ENCODE measurements at places on chromosomes 3 and 15. TPM values are rescaled to one million over a fixed set of nuclear protein-coding genes. Genes with fewer than 3 reads are reported as not detected.

Gene C3orf52
- total RNA-seq: 64.5 TPM

GRCh38 chr3:140186421-140186920, 251.5 kb downstream of the CLSTN2 start:
- H3K27me3 ChIP-seq: no peaks in the 10 kb centered on the region
- no peaks in the 10 kb centered on the region for H3K36me3 ChIP-seq
- no peak overlapping the region for H3K27ac ChIP-seq
- H3K4me1 ChIP-seq: no peaks in the 10 kb centered on the region
- no peak overlapping the region for H3K4me3 ChIP-seq
- DNase-seq: no peak

Gene TNIK
- 22.4 TPM for total RNA-seq

GRCh38 chr15:80891006-80891405, 98.6 kb downstream of the MESD start:
- H3K27ac ChIP-seq: no peak overlapping the region
- H3K27me3 ChIP-seq: no peaks in the 10 kb centered on the region
- no peak for DNase-seq
- no peak overlapping the region for H3K4me3 ChIP-seq
- H3K4me1 ChIP-seq: no peaks in the 10 kb centered on the region

Gene LRRIQ4
- total RNA-seq: not detected

DNA sequence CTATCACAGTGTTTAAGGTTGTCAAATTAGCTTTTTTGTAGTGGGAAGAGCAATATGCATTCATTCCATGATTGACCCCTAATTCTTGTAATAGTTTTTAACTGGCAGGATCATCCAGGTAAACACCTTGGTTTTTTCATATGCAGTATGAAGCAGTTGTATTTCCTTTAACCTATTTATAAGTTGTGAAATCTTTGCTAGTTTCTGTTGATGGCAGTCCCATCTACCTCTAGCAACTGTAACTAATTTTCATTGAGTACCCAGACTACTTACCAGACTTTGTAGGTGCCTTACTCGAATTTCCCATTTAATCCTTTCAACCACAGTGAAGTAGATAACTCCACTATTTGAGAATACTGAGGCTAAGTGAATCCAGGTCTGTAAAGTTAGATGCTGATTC, 6.1 kb downstream of the FXR1 start:
- H3K4me1 ChIP-seq: peaks cover 17% of the 10 kb centered on the region
- no peak overlapping the region for H3K4me3 ChIP-seq
- H3K36me3 ChIP-seq: no peaks in the 10 kb centered on the region
- H3K27me3 ChIP-seq: no peaks in the 10 kb centered on the region

Gene CCK
- not detected for total RNA-seq

GRCh38 chr3:155737844-155738460, 6.9 kb downstream of the PLCH1 start:
- H3K36me3 ChIP-seq: no peaks in the 10 kb centered on the region
- peak overlapping the region; percentile 30 for H3K4me3 ChIP-seq

Gene GPR15
- not detected for total RNA-seq

Gene PIF1
- total RNA-seq: 45.8 TPM

Gene NEO1
- 9.7 TPM for total RNA-seq

- H3K27ac ChIP-seq: no peak overlapping the region
- no peaks in the 10 kb centered on the region for H3K36me3 ChIP-seq
- H3K27me3 ChIP-seq: no peaks in the 10 kb centered on the region
- DNase-seq: no peak
Observed at GRCh38 chr3:5012367-5012766, 33.1 kb downstream of the BHLHE40 start.

DNA sequence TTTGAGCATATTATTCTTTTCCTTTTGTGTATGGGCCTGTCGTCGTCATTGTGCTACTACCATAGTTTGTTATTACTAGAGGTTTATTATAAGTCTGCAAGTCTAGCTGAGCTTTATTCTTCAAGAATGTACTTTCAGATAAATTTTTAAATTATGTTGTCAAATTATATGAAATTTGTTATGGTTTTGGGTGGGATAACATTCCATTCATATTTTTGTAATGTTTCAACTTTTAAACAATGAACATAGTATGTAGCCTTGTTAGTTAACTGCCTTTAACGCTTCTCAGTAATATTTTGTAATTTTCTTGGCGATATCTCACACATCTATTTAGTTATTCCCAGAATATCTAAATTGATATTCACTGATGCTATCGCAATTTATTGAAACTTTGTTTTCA, 41.6 kb upstream of the GOLGA8B start:
- no peak overlapping the region for H3K27ac ChIP-seq
- no peaks in the 10 kb centered on the region for H3K4me1 ChIP-seq
- H3K4me3 ChIP-seq: no peak overlapping the region
- DNase-seq: no peak
- H3K27me3 ChIP-seq: no peaks in the 10 kb centered on the region

DNA sequence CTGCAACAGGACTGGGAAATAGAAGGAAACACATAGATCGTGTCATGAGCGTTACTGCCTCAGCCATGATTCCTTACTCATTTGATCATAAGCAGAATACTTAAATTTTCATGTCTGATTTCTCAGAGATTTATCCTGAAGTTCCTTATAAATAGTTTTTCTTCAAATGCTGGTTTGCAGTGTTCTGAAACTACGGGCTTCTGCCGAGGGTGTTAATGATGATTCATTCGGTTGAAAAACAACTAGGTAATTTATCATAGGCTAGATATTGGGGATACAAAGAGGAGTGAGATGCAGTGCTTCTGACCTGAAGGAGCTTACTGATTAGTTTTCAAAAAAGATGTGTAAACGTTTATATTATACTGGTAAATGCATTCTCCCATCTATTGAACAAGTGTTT, 428.9 kb downstream of the NLGN1 start:
- no peaks in the 10 kb centered on the region for H3K4me1 ChIP-seq
- no peak overlapping the region for H3K4me3 ChIP-seq
- no peaks in the 10 kb centered on the region for H3K36me3 ChIP-seq
- no peak for DNase-seq
- no peaks in the 10 kb centered on the region for H3K27me3 ChIP-seq

DNA sequence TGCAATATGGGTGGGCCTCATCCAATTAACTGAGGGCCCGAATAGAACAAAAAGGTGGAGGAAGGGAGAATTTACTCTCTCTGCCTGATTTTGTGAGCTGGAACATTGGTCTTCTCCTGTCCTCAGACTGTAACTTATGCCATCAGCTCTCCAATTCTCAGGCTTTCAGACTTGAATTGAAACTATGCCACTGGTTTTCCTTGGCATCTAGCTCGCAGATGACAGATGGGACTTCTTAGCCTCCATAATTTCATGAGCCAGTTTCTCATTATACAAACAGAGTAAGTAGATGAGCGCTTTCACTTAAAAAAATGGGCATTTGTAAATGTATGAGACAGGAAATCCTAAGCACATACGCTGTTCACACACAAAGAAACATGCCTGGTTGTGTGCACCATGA, 8.7 kb upstream of the PTX3 start:
- H3K27me3 ChIP-seq: no peaks in the 10 kb centered on the region
- no peaks in the 10 kb centered on the region for H3K36me3 ChIP-seq
- no peak overlapping the region for H3K4me3 ChIP-seq
- H3K27ac ChIP-seq: no peak overlapping the region

DNA sequence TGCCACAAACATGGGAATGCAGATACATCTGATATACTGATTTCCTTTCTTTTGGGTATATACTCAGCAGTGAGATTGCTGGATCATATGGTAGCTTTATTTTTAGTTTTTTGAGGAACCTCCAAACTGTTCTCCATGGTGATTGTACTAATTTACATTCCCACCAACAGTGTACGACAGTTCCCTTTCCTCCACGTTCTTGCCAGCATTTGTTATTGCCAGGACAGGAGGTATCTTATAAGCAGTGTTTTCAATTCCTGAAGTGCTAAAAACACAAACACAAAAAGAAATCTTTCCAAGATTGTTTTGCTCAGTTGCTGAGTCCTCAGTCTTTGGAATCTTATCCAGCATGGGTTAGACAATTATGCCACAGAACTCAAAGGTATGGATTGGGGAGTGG, 13.5 kb downstream of the GTF2E1 start:
- H3K4me1 ChIP-seq: no peaks in the 10 kb centered on the region
- H3K27me3 ChIP-seq: no peaks in the 10 kb centered on the region
- no peak for DNase-seq
- H3K27ac ChIP-seq: no peak overlapping the region
- H3K4me3 ChIP-seq: no peak overlapping the region
- H3K36me3 ChIP-seq: no peaks in the 10 kb centered on the region

Gene PCSK6
- 69.5 TPM for total RNA-seq

Gene PAQR5
- total RNA-seq: 3.4 TPM

- H3K27ac ChIP-seq: no peak overlapping the region
- DNase-seq: no peak
- no peaks in the 10 kb centered on the region for H3K36me3 ChIP-seq
- H3K27me3 ChIP-seq: no peaks in the 10 kb centered on the region
- no peak overlapping the region for H3K4me3 ChIP-seq
Observed at GRCh38 chr3:72950372-72950771, 46.2 kb upstream of the PPP4R2 start.

- peak overlapping the region; percentile 76 for H3K27ac ChIP-seq
- H3K27me3 ChIP-seq: no peaks in the 10 kb centered on the region
- peaks cover 61% of the 10 kb centered on the region for H3K4me1 ChIP-seq
- no peak for DNase-seq
- H3K4me3 ChIP-seq: no peak overlapping the region
- H3K36me3 ChIP-seq: no peaks in the 10 kb centered on the region
Observed at GRCh38 chr3:123790254-123791072, 93.7 kb downstream of the MYLK start.

- DNase-seq: no peak
- no peaks in the 10 kb centered on the region for H3K36me3 ChIP-seq
- no peaks in the 10 kb centered on the region for H3K4me1 ChIP-seq
- H3K4me3 ChIP-seq: no peak overlapping the region
- peaks cover 1% of the 10 kb centered on the region for H3K27me3 ChIP-seq
- H3K27ac ChIP-seq: no peak overlapping the region
Observed at GRCh38 chr3:74443102-74443501, 171.4 kb downstream of the CNTN3 start.

Gene UCN2
- 0.54 TPM for total RNA-seq

GRCh38 chr3:177789500-177789899, 592.2 kb upstream of the TBL1XR1 start:
- no peaks in the 10 kb centered on the region for H3K4me1 ChIP-seq
- no peak for DNase-seq
- no peaks in the 10 kb centered on the region for H3K27me3 ChIP-seq
- H3K36me3 ChIP-seq: no peaks in the 10 kb centered on the region
- H3K27ac ChIP-seq: no peak overlapping the region

Gene TPRG1
- total RNA-seq: 1.5 TPM

Gene CDHR4
- total RNA-seq: not detected

All from Caco-2 (cell line).